Astrocyte of the cerebellum (primary cell): ENCODE measurements at places on chromosomes 1 and 21.

- no peak for DNase-seq
Observed at GRCh38 chr1:104878203-104878909, 1128.7 kb downstream of the AMY1C start.

GRCh38 chr1:118563981-118564951 lies 379.2 kb upstream of the SPAG17 start:
- DNase-seq, result no peak

DNA sequence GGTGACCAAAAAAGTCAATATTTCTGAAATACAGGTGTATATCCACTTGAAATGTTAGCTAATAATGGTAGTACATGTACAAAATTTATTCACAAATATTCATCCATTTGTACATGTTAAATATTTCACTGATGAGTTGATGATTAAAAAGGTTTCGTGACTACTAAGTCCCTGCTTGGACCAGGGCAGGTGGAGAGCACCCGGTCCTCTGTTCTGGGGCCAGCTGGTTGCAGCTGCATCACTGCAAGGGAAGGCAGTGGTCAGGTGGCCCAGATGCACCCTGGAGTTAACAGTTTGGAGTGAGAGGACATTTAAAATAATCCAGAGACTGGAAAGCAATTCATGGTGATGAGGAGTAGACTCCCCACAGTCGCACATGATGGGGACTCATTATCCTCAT lies 141.2 kb downstream of the ZBTB18 start:
- no peak for DNase-seq

DNA sequence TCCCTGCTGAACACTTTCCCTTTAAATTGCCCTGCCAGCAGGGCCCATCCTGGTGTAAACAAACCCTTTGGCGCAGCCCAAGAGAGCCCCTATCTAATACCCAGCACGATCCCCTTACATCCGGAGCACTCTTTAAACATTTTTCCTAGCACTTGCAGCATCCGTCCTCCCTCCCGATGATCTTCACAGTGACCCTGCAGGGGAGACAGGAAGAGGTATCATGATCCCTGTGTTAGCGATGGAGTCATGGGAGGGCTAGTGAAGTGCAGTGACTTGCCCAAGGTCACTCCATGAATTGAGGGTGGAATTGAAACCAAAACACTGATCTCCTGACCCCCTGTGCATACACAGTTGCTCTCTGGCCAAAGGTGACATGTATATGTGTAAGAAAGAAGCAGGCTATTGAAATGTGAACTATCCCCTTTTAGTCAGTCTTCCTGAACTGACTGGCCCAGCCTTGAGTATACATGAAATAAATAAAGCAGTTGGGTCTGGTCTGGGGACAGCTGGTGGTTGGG lies 9.8 kb upstream of the KCNQ4 start:
- no peak for DNase-seq

GRCh38 chr1:235737751-235738150 lies 88.2 kb upstream of the GNG4 start:
- DNase-seq, result no peak

DNA sequence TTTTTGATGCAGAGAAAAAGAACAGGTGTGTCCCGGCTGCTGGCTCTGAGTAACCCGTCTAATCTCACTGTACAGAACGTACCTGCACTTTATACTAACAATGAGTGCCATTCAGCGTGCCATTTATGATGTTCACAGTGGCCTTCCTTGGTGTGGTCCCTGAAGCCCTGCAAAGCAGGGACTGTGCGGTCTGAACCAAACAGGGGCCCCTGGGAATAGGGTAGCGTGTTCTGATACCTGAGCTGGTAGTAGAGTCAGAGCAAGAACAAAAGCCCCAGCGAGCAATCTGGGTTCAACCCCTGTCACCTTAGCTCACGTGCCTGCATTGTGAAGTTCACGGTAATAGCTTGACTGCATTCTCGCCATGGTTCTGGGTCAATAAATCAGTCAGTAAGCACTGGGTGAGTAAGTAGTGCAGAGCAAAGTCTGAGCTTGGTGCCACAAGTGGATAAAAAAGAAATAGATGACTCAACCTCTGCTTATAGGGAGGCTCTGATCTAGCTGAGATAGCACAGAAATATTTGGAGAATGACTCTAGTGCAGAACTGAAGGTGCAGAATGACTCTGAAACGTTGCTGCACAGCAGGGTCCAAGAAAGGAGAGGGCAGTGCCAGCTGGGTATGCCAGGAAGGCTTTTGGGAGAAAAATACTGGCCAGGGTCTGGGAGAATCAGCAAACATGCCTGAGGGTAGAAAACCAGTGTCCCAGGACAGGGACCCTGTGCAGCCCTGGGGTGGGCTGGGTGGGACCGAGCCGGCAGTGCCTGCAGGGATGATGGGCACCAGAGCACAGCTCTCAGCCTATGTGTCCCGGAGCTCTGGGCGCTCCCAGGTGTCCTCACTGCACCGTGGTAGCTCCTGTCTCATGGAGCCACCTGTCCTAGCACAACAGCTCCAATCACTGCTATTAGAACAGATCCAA lies 125.9 kb downstream of the RHOU start:
- peak; percentile 3 for DNase-seq

DNA sequence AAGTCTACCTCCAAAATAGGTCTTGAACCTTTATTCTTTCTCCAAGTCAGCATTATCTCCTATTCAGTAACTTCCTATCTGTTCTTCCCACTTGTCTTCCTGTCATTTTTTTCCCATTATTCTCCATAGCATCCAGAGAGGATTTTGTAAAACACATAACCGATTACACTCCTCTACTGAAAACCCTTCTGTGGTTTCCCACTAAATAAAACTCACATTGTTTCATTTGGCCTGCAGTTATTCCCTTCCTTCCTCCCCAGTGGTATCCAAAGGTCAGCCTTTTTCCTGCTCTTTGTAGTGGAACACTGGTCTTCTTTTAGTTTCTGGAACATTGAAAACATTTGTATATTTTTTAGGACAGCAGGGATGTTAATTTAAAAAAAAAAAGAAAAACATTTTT lies 266.0 kb downstream of the GPR52 start:
- DNase-seq, result no peak

GRCh38 chr1:232334811-232335210 lies 295.1 kb downstream of the SIPA1L2 start:
- DNase-seq, result no peak

- DNase-seq, result no peak
Observed at GRCh38 chr21:41349619-41350390, 12.0 kb upstream of the MX2 start.

- no peak for DNase-seq
Observed at GRCh38 chr1:247824023-247824422, at the start of gene OR14A16. Gene OR14A16, minus strand, starts transcription at chr1:247824119. Its CDS starts 8,390 bp downstream, at chr1:247815729.

GRCh38 chr1:118298397-118298796 lies 113.4 kb upstream of the SPAG17 start:
- no peak for DNase-seq

- no peak for DNase-seq
Observed at GRCh38 chr1:222040121-222040805, 298.4 kb upstream of the DUSP10 start.

DNA sequence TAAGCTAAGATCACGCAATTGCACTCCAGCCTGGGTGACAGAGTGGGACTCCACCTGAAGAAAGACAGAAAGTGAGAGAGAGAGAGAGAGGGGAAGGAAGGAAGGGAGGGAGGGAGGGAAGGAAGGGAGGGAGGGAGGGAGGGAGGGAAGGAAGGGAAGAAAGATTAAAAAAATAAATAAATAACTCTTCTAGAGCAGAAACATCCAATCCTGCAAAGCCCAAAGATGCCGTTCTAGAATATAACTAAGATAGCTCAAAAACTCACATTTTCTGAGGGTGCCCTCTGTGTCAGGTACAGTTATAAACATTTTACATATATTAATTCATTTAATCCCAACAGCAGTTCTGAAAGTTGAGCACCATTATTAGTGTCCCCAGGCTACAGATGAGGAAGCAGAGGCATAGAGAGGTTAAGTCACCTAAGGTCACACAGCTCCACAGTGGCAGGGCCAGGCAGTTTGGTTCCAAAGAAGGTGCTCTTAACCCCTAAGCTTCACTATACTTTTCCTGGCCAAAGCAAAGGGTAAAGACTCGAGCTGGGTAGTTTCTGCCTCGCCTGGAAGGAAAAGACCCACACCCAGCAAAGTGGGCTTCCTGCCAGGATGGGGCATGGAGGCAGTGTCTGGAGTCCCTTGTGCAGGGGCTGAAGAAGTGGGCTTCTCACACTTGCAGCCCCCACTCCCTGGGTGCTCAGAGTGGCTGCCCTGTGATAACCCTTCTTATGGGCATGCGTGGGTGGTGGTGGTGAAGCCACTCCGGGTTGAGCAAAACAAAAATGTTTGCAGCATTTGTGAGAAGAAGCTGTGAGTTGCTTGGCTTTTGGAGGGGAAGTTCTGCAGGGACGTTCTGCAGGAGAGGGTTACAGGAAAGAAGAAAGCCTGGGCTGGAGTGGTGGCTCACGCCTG lies 7.9 kb upstream of the PIK3CD start:
- no peak for DNase-seq

DNA sequence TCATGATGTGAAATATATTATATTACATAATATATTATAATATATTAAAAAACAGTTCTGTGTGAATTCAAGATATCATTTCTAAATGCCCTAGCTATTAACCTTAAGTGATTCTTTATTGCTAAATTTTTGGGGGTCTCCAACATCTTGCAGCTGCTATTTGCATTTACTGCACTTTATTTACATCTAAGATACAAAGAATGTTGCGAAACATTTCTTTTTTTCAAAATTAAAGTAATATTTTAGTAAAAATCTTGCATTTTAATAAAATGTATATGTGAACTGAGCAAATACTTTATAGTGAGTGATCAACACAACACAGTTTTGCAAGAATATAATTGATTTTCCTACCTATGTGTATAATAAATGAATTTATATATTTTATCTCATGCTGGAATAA lies 181.1 kb downstream of the LRRC40 start:
- DNase-seq, result no peak

- DNase-seq, result no peak
Observed at GRCh38 chr1:31731049-31731565, 27.3 kb upstream of the COL16A1 start.

GRCh38 chr21:39690454-39690853 lies 54.5 kb upstream of the IGSF5 start:
- DNase-seq, result no peak

DNA sequence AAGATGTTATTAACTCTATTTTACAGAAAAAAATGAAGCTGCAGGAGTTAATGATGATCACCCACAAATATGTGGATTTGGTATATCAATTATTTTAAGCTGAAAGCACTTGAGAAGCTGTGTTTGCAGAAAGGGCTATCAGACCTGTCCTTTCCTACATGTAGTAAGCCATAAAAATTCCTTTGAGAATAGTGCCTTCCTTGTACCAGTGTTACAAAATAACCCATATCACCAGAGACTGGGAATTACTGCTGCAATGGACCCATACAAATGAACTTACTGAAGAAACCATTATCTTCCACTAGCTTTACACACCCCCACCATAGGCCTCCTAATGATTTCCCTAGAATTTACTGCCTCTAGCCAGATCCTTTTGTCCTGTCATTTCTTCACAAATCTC lies 99.2 kb upstream of the ZRANB2 start:
- no peak for DNase-seq

- DNase-seq, result no peak
Observed at GRCh38 chr1:109849655-109850054, 61.0 kb upstream of the CSF1 start.

GRCh38 chr1:181676269-181676668 lies 193.0 kb downstream of the CACNA1E start:
- peak; percentile 3 for DNase-seq

- peak; percentile 15 for DNase-seq
Observed at GRCh38 chr1:150798525-150798924, 9.5 kb downstream of the CTSK start.

GRCh38 chr1:114224196-114224907 lies 70.7 kb upstream of the SYT6 start:
- DNase-seq, result no peak

GRCh38 chr1:174990382-174990999 lies 9.3 kb upstream of the CACYBP start:
- no peak for DNase-seq

DNA sequence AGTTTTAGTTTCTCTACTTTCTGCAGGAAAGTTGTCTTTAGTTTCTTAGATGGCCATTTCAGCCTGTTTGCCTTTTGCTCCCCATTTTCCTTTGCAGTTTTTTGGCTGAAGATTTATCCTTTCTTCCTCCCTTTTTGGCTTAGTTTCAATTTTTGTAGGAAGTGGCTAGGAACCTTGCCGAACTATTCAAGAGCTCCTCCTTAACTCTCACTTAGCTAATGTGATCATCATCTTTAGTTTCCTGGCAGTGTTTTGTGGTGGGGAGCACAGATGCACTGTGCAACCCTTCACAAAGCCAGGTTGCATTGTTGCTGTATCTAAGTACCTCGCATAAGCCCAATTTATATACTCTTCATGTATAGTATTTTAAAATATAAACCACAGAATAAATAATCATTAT lies 28.8 kb upstream of the CCDC181 start:
- DNase-seq, result no peak

GRCh38 chr1:47226121-47226838 lies 5.7 kb downstream of the TAL1 start:
- DNase-seq, result no peak

DNA sequence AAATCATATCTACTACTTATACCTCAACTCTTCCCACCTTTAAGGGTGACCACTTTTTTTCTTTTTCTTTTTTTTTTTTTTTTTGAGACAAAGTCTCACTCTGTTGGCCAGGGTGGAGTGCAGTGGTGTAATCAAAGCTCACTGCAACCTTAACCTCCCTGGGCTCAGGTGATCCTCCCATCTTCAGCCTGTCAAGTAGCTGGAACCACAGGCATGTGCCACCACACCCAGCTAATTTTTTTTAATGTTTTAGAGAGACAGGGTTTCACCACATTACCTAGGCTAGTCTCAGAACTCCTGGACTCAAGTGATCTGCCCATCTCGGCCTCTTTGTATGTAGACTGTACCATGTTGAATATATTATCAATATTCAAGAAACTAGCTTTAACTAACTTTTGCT lies 39.4 kb downstream of the NRDC start:
- DNase-seq, result no peak

- DNase-seq, result no peak
Observed at GRCh38 chr1:9440763-9441194, 98.5 kb upstream of the SLC25A33 start.

- DNase-seq, result no peak
Observed at GRCh38 chr21:30255679-30256078, 27.1 kb downstream of the KRTAP24-1 start.
